ENCODE measurements at places on chromosomes 3 and 15.

GRCh38 chr3:75171630-75172230 is 492.4 kb upstream of the FRG2C start:
- DNase-seq = no peak

DNA sequence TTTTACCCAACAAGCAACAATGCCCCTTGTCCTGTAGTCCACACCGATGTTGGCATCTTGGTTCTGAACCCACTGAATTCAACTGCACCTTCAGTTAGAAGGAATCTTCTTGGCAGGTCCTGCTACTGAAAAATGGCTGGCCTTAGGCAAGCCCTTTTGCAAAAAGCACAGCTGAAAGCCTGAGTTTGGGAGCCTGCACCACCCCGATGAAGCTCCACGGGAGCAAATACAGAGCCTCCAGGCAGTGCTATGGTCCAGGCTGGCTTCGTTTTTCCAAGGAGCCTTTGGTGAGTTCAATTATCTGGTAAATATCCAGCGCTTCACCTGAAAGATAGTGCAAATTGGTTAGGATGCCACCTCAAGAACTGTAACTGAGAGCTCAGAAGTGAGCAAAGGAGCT is 18.1 kb downstream of the POLG start:
- DNase-seq = no peak

DNA sequence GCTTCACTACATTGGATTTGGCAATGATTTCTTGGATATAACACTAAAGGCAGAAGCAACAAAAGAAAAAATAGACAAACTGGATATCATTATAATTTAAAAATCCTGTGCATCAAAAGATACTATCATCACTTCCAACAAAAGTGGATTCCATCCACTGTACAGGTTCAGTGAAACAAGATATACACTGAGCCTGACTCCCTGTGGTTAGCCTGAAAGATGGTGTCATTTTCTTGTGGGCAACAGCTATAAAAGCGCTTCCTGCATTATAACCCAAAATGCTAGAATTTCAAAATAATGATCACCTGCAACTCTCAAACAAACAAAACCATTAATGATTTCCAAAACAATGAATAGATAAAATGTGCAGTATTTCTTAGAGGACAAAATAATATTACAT is 39.6 kb upstream of the TBC1D23 start:
- no peak for DNase-seq

DNA sequence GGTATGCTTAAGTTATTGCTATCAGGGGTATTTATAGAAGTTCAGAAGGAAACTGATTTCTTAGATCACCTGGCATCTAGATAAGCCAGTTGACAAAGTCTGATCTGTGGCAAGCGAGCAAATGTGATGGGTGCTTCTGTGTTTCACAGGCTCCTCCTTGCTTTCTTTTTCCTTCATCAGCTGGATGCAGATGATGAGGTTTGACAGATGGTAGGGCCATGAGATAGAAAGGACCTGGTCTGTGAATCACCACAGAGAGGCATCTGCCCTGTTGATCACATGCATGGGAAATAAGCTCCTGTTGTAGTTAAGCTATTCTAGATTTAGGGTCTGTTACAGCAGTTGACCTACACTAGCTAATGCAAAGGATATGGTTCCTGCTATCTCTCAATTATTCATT is 372.0 kb downstream of the NEK10 start:
- no peak for DNase-seq

GRCh38 chr15:66820481-66821176 is 118.6 kb downstream of the SMAD6 start:
- no peak for DNase-seq

GRCh38 chr3:101120039-101120438 is 126.8 kb upstream of the ABI3BP start:
- DNase-seq = no peak

DNA sequence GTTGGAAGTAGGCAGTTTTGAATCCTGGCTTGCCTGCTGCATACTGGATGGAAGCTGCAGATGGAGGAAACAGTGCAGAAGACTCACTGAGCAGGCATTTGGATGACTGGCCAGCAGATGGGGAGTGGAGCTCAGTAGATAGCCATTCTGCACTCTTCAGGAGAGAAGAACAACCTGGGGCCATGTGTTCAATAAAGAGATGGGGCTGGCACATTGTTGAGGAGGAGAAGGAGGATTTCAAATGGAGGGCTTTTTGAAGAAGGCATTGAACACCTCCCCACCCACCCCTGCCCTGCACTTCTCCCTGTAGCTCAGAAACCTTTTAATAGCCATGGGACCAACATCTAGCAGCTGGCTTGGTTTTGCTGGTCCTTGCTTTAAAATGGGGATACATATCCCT is 109.8 kb downstream of the CACNA1D start:
- no peak for DNase-seq

DNA sequence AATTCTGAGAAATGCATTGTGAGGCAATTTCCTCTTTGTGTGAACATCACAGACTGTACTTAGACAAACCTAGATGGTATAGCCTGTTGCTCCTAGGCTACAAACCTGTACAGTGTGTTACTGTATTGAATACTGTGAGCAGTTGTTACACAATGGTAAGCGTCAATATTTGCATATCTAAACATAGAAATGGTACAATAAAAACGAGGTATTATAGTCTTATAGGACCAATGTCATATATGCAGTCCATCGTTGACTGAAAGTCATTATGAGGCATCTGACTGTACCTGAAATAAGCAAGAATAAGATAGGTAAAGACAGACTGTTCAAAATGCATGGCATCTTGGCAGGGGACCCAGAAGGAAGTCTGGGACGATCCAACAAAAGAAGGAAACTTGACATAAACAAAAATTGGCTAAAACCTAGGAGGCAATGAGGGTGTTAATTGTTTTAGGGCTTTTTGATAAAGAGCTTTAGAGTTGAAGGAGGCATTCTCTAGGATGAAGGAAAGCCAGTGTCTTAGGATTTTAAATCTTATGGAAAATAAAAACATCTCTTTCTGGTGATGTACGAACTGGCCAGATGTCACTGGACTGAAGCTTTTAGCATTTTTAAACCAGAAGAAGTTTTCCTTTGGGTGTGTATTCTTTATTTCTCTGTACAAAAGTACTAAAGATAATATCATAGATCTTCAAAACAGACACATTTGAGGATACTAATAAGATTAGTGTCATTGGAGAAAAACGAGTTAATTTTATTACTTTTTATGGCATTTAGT is 9.2 kb upstream of the SPRED1 start:
- no peak for DNase-seq

- DNase-seq = no peak
Measured at GRCh38 chr15:39040861-39041260, 476.2 kb upstream of the RASGRP1 start.

- no peak for DNase-seq
Measured at GRCh38 chr3:47250309-47251060, 32.1 kb downstream of the KIF9 start.

Data from T-helper 1 cell (primary cell).